ENCODE measurements at places on chromosomes 5 and 9.
A peak's percentile ranks its signal among the peaks of the same experiment; 100 is the strongest.

- DNase-seq = peak; percentile 48
Measured at GRCh38 chr5:159515909-159516415, 185.7 kb upstream of the IL12B start.

GRCh38 chr9:93207326-93207814 lies 23.4 kb downstream of the WNK2 start:
- peak; percentile 74 for DNase-seq

DNA sequence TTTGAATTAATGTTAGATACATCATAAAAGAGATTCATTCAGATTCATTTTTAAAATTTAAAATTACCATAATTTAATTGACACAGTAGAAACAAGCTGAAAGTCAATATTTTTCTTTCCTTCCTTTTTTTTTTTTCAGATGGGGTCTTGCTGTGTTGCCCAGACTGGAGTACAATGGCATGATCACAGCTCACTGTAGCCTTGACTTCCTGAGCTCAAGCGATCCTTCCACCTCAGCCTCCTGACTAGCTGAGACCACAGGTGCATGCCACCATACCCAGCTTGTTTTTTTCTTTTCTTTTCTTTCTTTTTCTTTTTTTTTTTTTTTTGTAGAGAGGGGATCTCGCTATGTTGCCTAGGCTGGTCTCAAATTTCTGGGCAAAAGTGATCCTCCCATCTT lies 131.6 kb upstream of the TBCA start:
- no peak for DNase-seq

DNA sequence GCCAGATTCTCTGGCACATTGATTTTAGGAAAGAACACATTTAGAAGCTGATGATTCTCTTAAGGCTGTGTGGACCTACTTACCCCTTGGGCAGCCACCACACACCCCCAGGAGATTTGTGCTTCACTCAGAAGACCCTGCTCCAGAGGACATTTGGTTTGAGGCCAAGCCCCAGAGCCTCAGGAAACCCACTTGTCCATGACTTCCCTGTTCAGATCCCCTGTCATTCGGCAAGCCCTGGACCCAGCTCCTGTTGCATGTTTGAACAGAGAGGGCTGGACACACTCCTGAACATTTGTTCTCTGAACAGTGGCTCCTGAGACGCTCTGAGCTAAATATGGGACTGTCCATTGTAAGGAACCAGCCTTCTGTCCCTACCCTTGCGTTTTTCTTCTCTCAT lies 82.1 kb downstream of the AMBP start:
- DNase-seq = no peak

GRCh38 chr9:2663461-2664173 lies 42.0 kb downstream of the VLDLR start:
- no peak for DNase-seq

DNA sequence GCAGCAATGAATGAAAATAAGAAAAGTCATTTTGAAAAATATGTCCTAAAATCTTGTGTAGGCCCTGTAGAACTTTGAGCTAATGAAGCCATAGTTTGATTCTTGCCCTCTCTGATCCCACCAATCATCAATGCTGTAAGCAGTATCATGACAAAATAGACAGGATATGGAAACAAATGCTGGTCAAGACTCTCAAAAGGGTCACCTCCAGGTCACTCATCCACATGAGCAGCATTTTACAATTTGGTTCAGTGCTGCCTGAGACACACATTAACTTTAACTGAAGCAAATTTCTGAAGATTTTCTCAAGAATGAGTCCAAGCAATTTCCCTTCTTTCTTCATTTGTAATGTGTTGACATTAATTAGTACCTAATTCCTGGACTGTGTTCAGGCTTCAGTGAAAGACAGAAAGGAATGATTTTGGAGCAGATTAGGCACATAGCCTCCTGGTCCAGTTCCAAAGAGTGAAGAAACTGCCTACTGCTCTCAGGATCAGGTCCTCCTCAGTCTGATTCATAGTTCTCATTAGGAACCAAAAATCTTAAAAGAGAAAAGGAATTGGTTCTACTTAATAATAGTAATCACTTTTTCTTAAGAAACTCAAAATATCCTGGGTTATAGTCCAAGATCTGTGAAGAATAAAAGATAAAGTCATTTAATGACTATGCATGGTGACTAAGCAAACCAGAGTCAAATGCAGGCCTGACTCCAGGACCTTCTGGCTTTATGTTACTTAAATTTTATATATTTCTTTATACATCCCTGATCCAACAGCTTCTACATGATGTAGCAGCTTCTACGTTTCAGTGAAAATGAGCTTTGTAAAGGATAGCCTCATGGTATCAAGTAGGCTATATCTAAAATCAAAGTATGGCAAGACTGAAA lies 192.1 kb upstream of the RGMB start:
- DNase-seq = peak; percentile 62

- DNase-seq = no peak
Measured at GRCh38 chr9:91312717-91313325, 48.9 kb downstream of the AUH start.

- DNase-seq = no peak
Measured at GRCh38 chr9:113600871-113601614, 137.5 kb downstream of the RGS3 start.

GRCh38 chr9:3897631-3898030 lies 371.8 kb upstream of the RFX3 start:
- DNase-seq = no peak

DNA sequence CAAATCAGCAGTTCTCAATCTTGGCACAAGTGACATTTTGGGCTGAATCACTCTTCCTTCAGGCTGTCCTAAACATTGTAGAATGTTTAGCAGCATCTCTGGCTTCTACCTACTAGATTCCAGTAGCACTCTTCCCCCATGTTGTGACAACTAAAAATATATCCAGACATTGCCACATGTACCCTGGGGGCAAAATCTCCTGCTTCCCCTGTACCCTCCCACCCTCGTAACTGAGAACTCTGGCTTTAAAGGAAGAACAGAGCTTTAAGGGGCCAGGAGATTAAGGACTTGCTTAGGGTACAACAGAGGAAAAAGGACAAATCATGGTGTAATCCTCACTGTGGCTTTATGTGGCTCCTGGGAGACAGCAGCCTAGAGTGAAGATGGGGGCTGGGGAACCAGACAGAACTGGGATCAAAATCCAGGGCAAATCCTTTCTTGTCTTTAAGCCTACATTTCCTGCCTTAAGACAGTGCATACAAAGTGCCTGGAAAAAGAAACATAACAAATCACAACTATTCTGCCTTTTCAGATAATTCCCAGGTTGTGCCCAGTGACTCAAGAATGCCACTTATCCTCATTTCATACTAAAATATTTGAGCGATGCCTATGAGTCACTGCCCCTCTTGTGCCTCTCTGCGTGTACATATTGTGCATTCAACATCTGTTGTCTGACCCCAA lies 109.3 kb downstream of the DAPK1 start:
- DNase-seq = peak; percentile 81

DNA sequence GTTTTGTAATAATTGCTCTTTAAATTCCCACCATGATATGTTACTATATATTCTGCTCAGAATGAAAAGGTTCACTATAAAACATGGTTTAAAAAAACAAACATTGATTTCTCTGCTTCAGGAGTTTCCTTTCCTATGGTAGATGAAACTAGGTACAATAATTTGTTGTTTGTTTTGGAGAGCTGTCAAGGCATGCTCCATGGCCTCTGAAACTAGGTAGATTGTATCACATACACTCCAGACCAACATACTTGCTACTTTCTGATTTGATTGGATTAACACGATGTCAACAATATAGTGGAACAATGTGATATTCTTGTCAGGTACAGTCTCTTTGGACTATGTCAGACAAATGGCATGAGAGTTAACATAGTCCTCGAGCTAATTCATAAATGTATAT lies 452.7 kb upstream of the CDH9 start:
- DNase-seq = no peak

DNA sequence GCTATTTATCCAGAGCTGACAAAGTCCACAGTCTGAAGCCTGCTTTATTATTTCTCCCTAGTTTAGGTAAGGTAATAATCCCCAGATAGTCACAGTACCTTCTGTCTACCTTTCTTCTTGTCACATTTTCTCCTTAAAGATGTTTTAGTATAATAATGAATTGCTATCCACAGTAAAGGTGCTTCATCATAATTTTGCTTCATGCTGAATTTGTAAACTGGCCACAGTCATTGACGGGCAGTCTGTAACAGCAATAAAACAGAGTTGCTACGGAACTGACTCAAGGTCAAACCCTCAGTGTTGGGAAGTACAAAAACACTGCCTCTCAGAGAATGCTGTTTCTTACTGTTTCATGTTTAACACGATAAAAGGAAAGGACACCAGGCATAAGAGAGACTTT lies 195.7 kb downstream of the ZNF608 start:
- DNase-seq = no peak

GRCh38 chr9:69171049-69171448 lies 3.0 kb upstream of the TJP2 start:
- DNase-seq = no peak

DNA sequence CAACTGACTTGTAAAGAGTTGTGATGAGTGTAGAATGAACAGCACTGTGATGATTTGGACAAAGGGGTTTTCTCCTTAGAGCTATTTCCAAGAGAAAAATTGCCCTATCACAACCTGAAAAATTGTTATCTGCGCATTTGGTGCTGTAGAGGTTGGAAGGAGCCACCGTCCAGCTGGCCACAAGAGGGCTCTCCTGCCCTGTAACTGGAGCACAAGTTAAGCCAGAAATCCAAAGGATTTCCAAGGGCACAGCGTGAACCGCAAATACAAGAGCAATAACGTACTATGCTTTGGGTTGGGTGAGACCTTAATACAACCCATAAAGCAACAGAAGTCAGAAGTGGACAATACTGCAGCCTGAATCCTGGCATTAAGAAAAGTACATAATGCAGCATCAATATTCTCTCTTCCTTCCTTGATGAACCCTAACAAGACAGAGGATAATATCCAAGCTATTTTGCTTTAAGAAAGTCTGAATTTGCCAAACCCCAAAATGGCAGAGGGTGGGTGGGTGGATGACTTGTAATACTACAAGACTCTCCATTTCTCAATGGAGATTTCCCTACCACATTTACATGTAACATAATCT lies 56.8 kb upstream of the SMIM32 start:
- peak; percentile 70 for DNase-seq

GRCh38 chr9:108612513-108612912 lies 243.3 kb downstream of the ACTL7B start:
- no peak for DNase-seq

DNA sequence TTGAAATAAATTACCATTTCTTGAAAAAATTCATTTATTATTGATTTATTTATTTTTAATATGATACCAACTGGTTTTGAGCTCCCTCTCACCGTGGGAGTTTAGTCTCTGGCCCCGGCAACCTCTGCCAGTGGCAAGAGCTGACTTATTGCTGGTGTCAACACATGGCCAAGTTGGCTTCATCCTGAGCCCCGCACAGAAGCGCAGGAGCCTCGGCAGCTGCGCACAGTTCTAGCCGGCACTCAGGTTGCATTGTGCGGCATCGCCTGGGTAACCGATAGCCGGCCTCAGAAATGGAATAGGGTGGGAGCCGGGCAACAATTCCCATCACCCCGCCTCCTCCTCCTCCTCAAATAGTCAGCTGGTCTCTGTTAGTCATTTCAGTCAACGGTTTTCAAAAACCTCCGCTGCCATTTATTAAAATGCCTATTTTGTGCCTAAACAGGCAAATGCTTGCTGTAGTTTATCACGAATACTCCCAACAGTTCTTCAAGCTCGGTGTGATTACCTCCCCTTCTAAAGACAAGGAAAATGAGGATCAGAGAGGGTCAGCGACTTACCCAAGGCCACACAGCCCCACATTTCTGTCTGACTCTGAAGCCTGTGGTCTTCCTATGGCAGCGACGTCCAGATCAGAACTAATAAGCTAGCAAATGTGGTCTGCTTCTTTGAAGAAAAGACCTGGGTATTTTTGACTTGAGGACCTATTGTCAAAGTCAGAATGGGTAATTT lies 15.7 kb upstream of the MSX2 start:
- no peak for DNase-seq

- peak; percentile 49 for DNase-seq
Measured at GRCh38 chr5:98755406-98755805, 18.1 kb upstream of the RGMB start.

DNA sequence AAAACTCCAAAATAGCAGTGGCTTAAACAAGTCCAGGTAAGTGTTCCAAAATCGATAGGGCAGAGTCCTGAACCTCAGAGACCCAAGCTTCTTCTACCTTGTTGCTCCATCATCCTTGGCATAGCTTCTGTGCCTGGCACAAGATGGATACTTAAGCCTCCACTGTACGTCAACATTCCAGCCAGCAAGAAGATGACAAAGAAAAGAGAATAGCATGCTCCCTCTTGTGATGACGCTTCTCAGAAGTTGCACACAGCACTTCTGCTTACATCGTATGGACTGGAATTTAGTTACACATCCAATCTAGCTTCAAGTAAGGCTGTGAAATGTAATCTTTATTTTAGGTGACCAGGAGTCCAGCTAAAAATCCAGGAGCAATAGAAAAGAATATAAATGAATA lies 227.4 kb downstream of the ESM1 start:
- DNase-seq = peak; percentile 40

DNA sequence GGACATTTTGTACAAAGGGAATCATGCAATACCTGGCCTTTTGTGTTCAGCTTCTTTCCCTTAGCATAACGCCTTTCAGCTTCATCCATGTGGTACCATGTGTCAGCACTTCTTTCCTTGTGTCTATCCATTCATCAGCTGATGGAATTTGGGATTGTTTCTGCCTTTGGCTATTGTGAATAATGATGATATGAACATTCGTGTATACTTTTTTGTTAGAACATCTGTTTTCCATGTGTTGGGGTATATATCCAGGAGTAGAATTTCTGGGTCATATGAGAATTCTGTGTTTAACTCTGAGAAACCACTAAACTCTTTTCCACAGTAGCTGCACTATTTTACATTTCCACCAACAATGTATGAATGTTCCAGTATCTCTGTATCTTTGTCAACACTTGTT lies 14.8 kb upstream of the PRRC2B start:
- no peak for DNase-seq

GRCh38 chr9:4762108-4762885 lies 21.3 kb upstream of the AK3 start:
- DNase-seq = peak; percentile 61

- DNase-seq = no peak
Measured at GRCh38 chr5:81513982-81514381, 120.0 kb upstream of the ACOT12 start.

GRCh38 chr9:8221462-8221861 lies 421.9 kb upstream of the DMAC1 start:
- no peak for DNase-seq

GRCh38 chr5:143226872-143227271 lies 176.6 kb downstream of the NR3C1 start:
- DNase-seq = no peak

GRCh38 chr5:35869685-35870277 lies 13.1 kb downstream of the IL7R start:
- no peak for DNase-seq

- no peak for DNase-seq
Measured at GRCh38 chr9:89277043-89277442, 34.0 kb upstream of the CKS2 start.

DNA sequence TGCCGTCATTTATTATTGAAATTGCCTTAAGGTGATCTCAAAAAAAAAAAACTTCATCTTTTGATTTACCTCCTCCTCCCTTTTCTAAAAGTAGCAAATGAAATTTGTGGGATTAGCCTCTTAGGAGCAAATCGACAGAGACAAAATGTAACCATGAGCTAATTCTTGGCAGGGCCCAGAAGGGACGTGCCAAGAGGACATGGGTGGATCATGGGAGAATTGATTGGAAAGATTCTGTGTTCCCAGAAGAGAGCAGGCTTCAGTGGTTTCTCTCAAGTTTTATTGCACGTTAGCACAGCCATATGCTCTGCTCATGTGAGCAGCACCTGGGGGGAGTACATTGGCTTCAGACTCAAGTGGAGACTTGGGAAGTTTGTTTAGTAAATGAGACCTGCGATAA lies 394.6 kb downstream of the ELAVL2 start:
- no peak for DNase-seq

- DNase-seq = no peak
Measured at GRCh38 chr9:130185490-130186031, 13.4 kb downstream of the NCS1 start.
